ENCODE measurements at places on chromosomes 2 and 18. TPM values are rescaled to one million over a fixed set of nuclear protein-coding genes. Genes with fewer than 3 reads are reported as not detected.

The FAHD2A gene
- total RNA-seq: 14.1 TPM

The POTEC gene
- total RNA-seq: not detected

The KCNJ3 gene
- 3.2 TPM for total RNA-seq

The RGPD4 gene
- not detected for total RNA-seq

The INHA gene
- total RNA-seq: 0.10 TPM

The UGT1A10 gene
- not detected for total RNA-seq

The NXPH2 gene
- 1.9 TPM for total RNA-seq

The KCTD1 gene
- 14.6 TPM for total RNA-seq

The MDH1B gene
- 0.99 TPM for total RNA-seq

The DNAH6 gene
- 0.30 TPM for total RNA-seq

The HS6ST1 gene
- 25.2 TPM for total RNA-seq

The HNMT gene
- 73.7 TPM for total RNA-seq

The RFX8 gene
- 1.2 TPM for total RNA-seq

The TMEM200C gene
- total RNA-seq: 0.49 TPM

The CNTNAP5 gene
- 0.10 TPM for total RNA-seq

The POTEF gene
- not detected for total RNA-seq

The PCARE gene
- total RNA-seq: 0.10 TPM

The EFEMP1 gene
- total RNA-seq: 68.7 TPM

The RAX gene
- total RNA-seq: 0.39 TPM

The GLS gene
- total RNA-seq: 187 TPM

The EGR4 gene
- total RNA-seq: 0.10 TPM
